ENCODE measurements at places on chromosomes 1 and 21. TPM values are rescaled to one million over a fixed set of nuclear protein-coding genes. Genes with fewer than 3 reads are reported as not detected.

Gene LINGO4
- not detected for total RNA-seq

Gene CCDC17
- total RNA-seq, result 2.3 TPM

Gene CATSPERE
- 1.5 TPM for total RNA-seq

Gene MYBPH
- total RNA-seq, result not detected

Gene BEND5
- total RNA-seq, result 5.8 TPM

Gene CITED4
- total RNA-seq, result 8.3 TPM

Gene PLA2G2D
- total RNA-seq, result not detected

Gene TSPEAR
- 0.14 TPM for total RNA-seq

GRCh38 chr1:103283841-103284669 is 175.7 kb upstream of the COL11A1 start:
- no peak for DNase-seq

DNA sequence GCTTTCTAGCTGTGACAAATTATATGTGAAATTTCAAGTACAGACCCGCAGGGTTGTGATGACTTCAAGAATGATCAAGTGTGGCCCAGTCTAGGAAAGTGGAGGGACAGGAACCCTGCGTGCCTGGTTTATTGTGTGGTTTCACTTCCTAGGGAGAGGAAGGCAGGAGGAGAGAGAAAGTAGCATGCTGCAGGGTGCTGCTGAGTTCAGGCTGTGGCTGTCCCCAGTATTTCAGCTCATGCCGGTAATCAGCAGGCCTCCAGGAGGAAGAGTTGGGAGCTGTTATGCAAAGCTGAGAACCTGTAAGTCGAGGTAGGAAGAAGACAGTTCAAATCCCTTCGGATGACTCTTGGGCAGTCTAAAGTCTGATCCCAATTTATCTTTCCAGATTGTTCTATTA is 140.4 kb downstream of the ROR1 start:
- DNase-seq, result no peak

- DNase-seq, result peak; percentile 86
These were observed 19.9 kb downstream of the ELAPOR1 start for GRCh38 chr1:109133815-109134214.

- no peak for DNase-seq
These were observed 132.0 kb upstream of the CTTNBP2NL start for GRCh38 chr1:112264010-112264409.

- no peak for DNase-seq
These were observed 65.0 kb downstream of the RGS2 start for GRCh38 chr1:192873836-192874235.

GRCh38 chr1:98797506-98797905 is 136.0 kb downstream of the SNX7 start:
- no peak for DNase-seq

DNA sequence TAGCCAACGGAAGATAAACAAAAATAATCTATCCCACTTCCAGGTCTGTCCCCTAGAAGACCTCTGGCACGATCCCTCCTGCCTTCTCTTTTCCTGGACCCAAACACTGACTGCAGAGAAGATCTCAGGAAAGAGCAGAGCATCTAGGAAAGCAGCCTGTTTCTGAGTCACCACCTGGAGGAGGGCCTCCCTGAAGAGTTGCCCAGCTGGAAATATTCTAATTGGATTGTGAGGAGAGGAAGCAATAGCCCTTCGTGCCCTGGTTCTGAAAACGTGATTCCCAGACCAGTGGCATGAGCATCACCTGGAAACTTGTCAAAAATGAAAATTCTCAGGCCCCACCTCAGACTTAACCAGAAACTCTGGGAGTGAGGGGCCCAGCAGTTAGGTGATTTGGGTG is 411.1 kb downstream of the SETD4 start:
- DNase-seq, result no peak

GRCh38 chr1:165891111-165891860 is 63.9 kb downstream of the UCK2 start:
- DNase-seq, result no peak

- no peak for DNase-seq
These were observed 40.3 kb upstream of the ETV3 start for GRCh38 chr1:157178490-157178889.

DNA sequence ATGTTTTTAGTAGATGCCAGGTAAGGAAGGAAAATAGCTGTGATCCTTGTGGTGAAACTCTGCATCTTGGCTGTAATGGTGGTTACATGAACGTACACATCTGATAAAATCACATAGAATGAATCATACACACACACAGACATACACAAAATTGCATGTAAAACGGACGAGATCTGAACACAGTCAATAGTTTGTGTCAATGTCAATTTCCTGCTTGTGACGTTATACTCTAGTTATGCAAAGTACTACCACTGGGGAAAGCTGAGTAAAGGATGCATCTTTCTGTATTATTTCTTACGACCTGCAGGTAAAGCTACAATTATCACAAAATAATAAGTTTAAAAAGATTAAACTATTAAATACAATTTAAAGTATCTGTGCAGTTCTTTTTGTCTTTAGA is 493.7 kb upstream of the ZP4 start:
- DNase-seq, result no peak

GRCh38 chr1:201754353-201754752 is 74.6 kb upstream of the IPO9 start:
- no peak for DNase-seq

DNA sequence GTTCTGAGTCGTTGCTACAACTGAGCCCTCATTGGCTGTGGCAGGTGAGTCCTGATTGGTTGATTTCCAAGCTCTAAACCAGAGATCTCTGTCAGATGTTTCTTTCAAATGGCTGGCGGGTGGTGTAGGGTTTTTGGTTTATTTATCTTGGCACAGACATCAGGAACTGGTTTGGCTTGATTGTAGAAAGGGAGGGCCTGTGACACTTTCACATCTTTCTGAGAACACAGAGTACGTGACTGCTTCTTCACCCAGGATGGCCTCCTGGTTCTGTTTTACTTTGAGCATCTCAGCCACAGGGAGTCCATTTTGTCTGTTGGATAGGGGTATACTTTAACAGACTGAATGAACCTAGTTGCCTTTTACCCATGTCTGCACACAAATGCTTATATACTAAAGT is 89.4 kb upstream of the GPR52 start:
- DNase-seq, result no peak

DNA sequence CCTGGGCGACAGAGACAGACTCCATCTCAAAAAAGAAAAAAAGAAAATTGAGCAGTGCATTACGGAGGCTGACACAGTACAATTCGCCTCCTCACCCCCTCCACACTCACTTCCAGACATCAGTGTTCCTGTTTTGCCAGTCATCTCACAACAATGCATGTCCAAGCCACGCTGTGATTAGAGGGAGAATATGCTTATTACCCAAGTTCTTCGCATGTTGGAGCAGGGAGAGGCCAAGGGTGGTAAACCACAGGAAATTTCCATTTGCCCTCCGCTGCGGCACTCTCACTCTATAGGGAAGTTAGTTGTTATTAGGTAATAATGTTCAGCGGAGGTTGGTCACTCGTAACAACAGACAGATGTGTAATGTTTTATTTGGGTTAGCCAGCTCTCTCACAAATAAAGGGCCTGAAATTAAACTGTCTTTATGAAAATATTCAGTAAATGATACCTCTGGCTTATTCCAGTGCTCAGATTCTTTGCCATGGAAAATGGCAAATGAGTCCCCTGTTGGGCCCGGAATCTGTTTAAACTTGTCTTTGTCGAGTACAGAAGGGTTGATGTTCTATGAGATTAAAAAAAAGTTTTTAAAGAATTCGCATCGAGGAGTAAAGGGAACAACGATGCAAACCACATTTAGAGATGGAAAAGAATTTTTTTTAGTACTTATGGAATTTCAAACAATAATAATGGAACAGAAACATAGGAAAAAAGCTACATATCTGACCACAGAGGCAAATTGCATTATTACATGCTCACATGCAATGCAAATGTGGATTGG is 33.1 kb downstream of the KCNJ15 start:
- no peak for DNase-seq

DNA sequence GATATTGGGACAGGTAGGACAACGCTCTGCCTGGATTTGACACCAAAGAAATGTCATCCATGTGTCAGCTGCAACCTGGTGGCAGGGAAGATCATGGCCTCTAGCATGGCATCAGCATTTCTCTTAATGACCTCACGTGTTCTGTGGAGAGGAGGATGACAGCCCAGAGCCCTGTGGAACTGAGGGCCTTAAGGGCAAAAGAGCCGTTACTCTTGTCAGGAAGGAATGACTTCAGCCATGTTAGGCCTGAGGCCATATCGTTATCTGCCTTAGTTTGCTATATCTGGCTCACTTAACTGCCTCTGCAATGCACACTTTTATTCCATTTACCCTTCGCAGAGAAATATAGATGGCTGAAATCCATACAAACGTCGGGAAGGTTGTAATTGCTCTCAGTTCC is 83.2 kb upstream of the PBX1 start:
- no peak for DNase-seq

All from posterior vena cava (tissue), 2 donors.